Activated naive CD8-positive, alpha-beta T cell treated with anti-CD3 and anti-CD28 coated beads for 36 hours (primary cell): ENCODE measurements at places on chromosomes 11 and 22.

DNA sequence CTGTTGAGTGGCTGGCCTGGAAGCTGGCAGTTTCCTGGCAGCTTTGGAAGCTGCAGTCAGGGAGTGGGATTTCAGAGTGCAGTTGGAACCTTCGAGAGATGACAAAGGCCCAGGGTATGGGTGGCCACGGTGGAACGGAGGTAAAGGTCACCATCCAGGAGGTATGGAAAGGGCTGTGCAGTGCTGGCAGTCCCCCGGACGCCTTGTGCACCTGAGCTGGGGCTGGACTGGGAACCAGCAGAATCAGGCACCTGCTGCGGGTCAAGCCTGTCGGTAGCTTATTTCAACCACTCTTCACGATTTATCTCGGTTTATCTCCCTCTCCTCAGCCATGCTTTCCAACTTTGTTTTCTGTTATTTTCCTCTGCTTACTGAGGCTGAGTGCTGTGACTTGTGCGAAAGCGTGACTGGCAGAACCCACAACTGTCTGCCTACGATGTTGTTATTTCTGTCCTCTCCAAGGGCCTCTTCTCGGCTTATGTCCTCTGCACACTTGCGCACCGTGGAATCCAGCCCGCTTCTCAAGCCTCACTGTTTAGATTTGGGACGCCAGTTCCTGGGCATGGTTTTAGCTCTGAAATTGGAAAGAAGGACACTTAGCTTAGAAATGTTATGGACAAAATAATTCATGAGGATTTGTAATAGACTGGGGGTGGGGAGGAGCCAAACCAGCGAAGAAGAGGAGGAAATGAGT, 24.0 kb upstream of the ATXN10 start:
- DNase-seq, result no peak

- no peak for DNase-seq
These were observed 252.0 kb downstream of the AASDHPPT start for GRCh38 chr11:106329273-106330018.

DNA sequence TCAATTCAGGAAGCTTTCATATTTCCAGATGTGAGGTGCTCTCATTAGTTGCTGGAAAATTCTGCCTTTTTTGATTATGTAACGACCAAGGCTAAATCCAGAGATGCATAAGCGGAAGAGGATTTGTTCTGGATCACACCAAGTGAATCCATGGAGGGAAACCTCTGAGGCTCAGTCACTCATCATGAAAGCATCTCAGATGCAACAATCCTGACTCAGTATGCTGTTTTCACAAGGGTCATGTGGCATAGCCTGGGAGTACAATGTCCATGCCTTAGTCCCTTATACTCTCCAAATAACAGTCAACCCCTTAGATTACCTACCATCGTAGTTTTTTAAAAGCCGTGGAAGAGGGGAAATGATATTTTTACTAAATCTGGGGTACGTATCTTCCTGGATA, 445.6 kb downstream of the NTM start:
- no peak for DNase-seq

DNA sequence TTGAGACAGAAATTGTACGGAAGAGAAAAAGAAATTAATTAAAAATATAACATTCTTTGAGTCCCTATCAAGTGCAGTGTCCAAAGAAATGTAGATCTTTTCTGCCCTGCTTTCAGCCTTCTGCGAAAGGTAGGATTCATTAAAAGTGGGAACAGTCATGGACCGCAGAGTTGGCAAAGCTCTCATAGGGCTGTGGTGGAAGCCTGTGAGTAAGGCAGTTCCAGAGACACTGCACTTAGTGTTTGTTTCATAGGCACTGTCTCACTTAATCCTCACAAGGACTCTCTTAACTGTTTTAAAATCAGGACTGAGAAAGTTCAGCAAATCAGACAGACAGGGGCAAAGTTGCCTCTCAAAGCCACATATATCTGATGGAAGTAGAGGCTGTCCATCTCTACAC, 5.5 kb downstream of the MRGPRX2 start:
- DNase-seq, result no peak

DNA sequence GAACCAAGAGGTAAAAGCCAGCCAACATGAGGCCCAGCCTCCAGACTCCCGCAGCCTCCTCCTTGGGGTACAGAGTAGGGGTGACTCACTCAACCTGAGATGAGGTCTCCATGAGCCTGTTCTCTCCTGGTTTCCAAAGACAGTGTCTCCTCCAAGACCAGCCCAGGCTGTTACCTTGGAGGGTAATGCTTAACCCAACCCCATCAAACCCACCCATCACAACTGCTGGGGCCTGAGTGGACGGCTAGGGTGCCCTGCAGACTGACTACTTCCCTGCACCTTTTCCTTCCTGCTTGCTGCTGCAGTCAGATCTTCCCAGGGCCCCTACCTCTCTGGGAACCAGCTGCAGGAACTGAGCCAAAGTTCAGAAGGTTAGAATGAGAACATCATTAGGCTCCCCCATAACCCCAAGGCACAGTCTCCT, 5.1 kb upstream of the NOL12 start:
- no peak for DNase-seq

GRCh38 chr11:569158-569885, 6.9 kb upstream of the PHRF1 start:
- DNase-seq, result no peak

DNA sequence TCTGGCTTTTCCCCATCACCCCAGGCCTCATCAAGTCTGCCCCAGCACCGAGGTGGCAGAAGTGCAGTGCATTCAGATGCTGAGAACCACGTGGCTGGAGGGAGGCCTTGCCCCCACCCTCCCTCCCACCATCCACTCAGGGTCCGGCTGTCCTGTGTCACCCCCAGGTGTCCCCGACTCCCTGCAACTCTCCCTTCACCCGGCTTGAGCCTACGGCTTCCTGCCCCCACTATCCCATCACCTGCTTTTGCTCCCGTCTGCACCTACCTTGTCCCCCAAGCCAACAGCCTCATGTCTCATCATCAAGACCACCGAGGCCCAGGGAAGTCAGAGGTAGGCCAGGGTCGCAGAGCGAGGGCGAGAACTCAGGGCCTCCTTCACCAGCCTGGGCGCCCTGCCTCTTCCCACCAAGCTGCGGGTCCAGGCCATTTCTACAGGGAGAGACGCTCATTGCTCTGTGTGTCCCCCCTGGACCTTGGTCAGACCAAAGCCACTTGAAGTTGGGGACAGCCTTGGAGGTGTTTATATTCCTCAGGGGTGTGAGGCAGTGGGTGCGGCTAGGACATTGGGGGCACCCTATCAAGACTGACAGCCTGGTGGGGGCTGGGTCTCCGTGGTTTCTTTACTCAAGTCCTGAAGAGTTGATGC, 66.2 kb upstream of the CCND1 start:
- DNase-seq, result no peak

GRCh38 chr11:76750746-76751145, 32.4 kb upstream of the TSKU start:
- DNase-seq, result no peak

DNA sequence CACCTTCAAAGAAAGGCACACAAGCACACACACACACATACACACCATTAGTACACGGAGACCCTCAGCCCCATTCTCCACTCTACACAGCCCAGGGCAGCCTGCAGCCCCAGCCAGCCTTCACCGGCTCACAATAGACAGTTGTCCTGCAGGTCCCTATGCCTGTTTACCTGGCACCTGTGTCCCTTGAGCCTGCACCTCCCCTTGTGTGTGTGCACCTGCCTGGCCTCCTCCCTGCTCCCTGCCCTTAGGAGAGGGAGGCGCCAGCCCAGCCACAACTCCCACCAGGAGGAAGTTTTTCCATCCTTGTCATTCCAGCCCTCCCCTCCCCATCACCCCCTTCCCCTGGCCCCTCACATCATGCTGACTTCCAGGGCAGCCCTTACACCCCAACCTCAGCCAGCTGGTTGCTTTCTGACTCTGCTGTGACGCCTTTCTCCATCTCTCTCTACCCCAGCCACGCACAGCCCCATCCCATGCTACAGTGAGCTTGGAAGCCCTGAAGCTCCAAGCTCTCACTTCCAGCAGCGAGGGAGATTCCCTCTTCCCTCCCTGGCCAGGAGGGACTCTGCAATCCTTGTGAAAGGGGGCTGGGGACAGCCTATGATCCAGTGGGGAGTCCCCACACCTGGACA, 4.4 kb downstream of the AHNAK start:
- no peak for DNase-seq

- no peak for DNase-seq
These were observed 34.6 kb downstream of the FLRT1 start for GRCh38 chr11:64070314-64070681.

- peak; percentile 38 for DNase-seq
These were observed 53.5 kb downstream of the ENTHD1 start for GRCh38 chr22:39839917-39840510.

DNA sequence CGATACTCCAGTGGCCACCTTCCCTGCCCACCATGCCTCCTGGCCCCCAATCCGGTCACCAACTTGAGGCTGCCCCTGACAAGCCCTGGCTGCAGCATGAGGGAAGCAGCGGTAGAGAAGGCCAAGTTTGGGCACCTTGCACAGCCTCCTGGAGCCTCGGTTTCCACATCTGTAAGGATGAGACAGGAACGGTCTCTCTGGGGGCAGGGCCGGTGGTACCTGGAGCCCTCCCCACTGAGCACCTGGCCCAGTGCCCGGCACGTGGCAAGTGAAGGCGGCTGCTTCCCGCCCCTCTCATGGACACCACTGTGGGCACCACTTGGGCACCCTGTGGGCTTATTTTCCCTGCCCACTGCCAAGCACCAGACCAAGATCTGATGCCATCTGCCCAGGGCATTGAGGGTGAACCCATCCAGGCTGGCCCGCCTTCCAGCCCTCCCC, 77.8 kb downstream of the CDKN1C start:
- DNase-seq, result no peak

GRCh38 chr11:11178671-11179638, 174.1 kb downstream of the CSNK2A3 start:
- DNase-seq, result no peak

DNA sequence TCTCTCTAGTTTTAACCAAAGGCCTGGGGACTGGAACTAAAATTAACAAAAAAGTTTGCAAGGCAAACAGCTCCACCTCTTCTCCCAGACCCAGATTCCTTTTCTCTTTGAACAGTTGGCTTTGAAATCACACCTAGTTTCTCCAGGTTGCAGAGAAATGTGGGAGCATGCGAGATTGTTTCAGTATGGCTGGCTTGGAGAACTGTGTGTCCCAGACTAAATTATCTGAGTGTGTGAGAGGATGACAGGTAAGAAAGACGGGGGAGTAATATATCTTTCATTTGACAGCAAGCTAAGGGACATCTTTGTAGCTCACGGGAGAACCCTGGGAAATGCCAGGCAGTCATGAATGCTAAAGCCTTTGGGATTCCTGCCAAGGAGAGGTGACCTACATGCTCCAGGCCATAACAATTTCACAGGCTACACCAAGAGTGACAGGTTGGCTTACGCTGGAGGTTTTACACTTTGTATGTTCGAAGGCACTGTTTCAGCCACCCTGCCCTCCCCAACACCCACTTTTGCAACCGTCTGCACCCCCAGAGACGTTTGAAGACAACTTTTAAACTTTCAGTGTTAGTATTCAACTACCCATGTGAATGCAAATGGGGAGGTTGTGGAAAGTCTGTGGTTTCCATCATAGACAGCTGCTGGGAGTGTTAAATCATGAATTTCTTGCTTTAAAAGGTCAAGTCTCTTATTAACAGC, 109.3 kb upstream of the SNX19 start:
- no peak for DNase-seq

DNA sequence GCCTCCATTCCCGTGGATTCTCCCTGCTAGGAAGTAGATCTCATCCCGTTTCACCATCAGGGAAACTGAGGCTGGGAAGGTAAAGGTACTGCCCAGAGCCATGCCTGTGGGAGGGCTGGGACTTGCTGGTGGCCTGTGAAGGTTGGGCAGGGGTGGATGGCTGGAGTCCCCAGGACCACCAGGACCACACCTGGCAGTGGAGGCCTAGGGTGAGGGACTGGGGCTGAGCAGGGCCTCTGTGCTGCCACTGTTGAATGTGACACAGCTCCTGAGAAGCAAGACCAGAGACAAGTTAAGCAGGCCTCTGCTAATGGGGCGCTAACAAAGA, 26.2 kb upstream of the PRODH start:
- no peak for DNase-seq

DNA sequence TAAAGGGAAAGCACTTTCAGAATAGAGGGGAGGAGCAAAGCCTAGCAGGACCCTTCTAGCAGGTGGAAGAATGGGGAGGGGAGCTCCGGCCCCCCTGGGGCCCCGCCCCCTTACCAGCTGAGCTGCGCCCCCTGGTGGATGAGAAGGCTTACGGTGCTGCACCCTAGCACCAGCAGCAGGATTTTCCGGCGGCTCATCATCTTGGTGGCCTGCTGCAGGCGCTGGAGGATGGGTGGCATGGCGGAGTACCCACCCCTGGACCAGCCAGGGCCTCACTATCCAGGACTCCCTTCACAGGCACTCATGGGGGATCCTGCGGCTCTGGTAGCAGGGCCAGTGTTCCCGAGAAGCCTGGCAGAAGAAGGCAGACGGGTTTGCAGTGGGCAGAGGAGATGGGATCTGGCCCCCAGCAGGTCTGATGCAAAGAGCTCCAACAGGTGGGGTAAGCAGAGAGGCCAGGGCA, 3.8 kb downstream of the GAL3ST3 start:
- peak; percentile 84 for DNase-seq

DNA sequence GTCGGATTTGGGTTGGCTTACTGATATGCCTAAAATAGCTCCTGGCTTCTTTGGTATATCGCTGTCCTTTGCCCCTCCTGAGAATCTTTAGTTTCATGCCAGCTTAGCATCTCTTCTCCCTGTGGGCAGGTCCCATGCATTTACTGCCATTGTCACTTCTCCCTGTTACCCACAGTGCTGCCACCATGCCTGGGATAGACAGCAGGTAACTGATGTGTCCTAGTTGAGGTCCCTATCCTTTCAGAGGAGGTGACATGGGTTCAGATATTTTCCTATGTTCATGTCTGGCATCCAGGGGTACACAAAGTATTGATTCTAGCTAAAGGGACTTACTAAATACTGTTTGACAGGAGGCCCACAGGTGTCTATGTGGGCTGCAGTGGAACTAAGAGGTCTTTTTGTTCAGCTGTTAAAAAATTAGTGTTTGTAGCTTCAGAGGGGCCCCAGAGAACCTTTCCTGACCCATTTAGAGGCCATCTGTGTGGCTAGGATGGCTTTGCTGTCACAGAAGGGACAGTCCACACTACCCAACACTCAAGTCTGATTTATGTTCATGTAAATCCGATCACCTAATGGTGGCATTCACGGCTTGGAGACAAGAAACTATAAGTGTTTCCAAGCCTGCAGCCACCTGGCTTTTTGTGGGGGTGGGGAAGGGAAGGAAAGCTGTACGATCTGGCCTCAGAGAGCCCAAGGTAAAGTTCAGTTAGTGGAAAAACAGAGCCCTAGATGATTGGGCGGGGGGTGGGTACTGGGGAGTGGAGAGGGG, 8.5 kb downstream of the TIMP3 start:
- no peak for DNase-seq

GRCh38 chr11:116162086-116162885, 610.5 kb downstream of the BUD13 start:
- no peak for DNase-seq
